Cortex of kidney (tissue), 1 donor: ENCODE measurements at places on chromosomes 1 and 21.

- DNase-seq = no peak
These were observed 13.1 kb downstream of the TXNIP start for GRCh38 chr1:145983206-145983675.

DNA sequence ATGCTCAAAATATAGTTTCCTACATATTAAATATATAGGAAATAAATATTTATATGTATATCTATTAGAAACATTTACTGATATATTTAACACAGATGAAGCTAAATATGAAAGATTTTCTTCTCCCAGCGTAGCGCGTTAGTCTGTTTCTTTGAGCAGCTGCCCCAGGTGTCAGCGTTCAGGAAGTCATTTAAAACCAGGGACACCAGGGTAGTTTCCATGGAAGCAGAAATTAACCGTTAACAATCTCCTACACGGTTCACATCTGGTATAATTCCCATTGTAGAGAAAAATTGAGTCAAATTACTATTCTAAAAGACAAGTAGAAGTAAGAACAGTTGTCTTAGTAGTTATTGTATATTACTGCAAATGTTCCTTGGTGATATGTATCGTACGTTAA is 1443.7 kb downstream of the MRPL39 start:
- DNase-seq = no peak

- no peak for DNase-seq
These were observed 39.3 kb upstream of the TSPEAR start for GRCh38 chr21:44750675-44751025.

- no peak for DNase-seq
These were observed 55.4 kb downstream of the ARHGEF10L start for GRCh38 chr1:17594690-17595601.

DNA sequence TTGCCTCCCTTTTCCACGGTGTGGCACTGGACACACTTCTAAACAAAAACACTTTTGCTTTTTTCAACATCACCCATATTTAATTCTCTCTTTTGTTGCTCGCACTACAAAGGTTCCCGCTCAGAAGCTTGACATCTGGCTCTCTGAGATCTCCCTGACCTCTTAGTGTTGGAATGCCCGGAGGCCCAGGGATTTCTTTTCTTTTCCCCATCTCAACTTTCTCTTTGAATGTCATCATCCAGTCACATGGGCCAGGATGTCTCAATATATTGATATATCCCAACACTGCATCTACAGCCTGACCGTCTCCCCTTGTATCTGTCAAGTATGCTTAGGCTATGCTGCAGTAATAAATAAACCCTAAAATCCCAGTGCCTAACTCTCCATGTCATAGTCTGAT is 54.3 kb upstream of the DESI2 start:
- DNase-seq = no peak

DNA sequence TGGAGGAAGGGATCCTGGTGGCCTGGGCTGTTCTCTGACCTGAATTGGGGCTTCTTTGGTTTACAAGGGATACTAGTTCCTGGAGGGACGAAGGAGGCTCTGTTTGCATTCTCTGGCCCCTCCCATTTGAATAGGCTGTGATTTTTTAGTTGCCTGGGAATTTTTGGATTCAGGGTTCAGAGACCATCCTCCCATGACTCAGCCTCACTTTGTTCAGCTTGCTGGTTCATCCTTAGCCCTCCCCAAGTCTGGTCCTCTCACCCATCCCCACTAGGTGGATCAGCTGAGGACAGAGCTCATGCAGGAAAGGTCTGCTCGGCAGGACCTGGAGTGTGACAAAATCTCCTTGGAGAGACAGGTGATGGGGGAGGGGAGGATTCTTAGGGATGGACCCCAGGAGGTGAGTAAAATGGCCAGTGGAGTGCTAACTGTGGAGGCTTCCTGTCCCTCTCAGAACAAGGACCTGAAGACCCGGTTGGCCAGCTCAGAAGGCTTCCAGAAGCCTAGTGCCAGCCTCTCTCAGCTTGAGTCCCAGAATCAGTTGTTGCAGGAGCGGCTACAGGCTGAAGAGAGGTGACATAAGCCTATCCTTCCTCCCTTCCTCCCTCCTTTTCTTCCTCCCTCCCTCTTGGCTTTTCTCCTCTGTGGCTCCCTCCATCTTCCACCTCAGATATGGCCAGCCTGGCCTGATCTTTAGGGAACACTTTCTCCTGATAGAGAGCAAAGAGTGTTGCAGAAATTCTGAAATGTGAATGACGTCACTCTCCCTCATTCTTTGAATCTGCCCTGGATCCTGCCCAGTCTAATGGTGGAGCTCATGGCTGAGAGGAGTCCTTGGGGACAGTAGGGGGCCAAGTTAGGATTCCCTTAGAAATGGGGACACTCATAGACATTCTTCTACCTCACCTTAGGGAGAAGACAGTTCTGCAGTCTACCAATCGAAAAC is 4.5 kb upstream of the TUFT1 start:
- no peak for DNase-seq

GRCh38 chr1:235885655-235886262 is 19.1 kb upstream of the LYST start:
- no peak for DNase-seq

DNA sequence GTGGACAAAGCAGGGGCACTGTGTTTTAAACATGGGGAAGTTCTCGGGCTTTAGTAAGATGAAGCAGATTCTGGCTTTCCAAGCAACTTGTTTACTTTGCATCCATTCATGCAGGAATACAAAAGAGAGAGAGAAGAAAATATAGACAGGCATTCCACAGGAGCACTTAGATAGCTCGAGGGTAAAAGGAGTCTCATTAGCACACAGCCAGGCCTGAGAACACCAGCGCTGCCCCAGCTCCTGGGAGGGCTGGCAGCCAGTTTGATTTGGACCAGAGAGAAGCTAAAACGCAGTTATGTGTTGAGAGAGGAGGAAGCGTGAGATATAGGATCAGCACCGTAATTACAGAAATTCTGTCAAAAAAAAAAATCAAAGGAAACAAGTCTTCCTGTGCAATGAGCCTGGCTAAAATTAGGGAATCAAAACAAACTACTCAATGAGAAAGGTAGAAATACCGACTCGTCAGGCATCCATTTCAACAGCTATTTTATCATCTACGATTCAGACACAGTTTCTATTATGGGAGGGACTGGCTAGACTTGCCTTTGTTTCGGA is 68.2 kb downstream of the CLSTN1 start:
- DNase-seq = no peak

DNA sequence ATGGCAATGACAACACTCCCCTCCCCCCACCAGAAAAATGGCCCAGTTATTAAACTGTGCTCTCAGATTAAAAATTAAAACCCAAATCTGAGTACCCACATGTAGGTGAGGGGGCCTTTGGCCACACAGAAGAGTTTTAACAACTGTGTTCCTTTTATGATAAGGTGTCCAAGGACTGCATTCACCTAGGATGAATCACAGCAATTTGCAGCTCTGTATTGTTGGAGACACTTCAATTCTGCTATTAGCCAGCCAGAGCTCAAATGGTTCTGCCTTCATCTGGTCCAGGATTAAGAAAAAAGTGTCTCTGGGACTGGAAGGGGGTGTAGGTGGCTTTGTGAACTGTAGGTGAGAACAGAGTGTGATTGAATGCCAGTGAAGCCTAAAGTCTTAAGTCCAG is 43.3 kb upstream of the DIRAS3 start:
- DNase-seq = no peak

DNA sequence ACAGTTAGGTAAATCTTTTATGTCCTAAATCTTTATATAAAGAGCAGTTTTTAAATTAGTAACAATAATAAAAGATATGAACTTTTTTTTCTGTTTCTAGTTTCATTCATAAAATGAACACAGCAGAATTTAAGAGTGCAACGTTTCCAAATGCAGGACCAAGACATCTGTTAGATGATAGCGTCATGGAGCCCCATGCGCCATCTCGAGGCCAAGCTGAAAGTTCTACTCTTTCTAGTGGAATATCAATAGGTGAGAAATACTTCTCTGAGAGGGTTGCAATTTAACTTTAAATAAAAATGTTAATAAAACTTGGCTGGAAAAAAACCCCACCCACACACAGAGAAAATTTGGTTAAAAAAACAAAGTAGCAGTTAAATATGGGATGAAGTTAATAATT is 15.0 kb upstream of the ANGPTL1 start:
- DNase-seq = no peak

DNA sequence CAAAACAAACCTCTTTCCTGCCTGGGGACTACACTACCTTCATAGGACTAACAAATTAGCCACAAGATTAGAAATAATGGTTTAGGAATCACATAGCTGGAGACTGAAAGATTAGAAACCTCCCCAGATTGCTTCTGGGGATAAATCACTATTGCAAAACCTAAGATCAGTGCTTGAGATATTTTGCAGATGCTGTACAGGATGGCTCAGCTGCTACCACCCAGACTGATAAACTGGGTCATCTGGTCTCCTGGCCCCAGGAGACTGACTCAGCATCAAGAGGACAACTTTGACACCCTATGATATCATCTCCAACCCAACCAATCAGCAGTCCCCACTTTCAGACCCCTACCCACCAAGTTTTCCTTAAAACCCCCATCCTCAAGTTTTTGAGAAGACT is 137.0 kb downstream of the LRRC53 start:
- DNase-seq = no peak

- no peak for DNase-seq
These were observed 3.1 kb downstream of the SLC41A1 start for GRCh38 chr1:205809942-205810345.

DNA sequence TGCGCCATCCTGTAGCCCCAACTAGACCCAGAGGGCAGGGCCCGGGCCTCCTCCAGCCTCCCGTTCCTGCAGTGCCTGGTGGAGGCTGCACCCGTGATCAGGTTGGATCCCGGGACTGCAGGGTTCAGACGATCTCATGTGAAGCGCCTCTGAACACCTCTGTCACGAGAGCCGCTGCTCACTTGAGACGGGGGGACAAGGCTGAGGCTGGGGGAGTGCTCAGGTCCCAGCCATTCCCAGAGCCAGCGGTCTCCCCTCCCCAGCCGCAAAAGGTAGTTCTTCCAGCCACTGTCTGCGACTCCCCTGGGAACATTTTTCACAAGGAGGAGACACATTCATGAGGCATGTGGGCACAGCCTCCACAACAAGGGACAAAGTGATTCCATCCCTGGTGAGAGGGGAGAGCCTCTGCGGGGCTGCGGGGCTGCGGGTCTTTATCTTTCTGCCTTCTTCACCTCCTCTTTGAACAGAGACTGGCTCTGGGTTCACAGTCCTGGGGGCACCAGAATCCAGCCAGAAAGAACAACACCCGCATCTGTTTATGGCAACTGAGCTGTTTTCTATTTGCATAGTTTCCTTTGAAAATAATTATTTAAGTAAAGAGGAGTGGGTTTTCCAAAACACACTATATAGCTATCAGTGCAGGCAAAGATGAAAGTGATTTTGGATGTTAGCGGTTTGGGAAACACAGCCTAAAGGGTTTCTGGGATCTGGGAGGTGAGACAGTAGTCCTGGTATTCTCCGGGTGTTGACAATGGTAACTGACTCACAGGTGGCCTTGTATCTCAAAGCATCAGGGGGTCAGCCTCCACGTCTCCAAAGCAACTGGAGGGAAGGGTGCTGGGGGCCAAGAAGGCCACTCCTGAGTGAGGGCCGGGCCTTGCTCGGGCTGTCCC is 13.0 kb upstream of the LDLRAP1 start:
- no peak for DNase-seq

DNA sequence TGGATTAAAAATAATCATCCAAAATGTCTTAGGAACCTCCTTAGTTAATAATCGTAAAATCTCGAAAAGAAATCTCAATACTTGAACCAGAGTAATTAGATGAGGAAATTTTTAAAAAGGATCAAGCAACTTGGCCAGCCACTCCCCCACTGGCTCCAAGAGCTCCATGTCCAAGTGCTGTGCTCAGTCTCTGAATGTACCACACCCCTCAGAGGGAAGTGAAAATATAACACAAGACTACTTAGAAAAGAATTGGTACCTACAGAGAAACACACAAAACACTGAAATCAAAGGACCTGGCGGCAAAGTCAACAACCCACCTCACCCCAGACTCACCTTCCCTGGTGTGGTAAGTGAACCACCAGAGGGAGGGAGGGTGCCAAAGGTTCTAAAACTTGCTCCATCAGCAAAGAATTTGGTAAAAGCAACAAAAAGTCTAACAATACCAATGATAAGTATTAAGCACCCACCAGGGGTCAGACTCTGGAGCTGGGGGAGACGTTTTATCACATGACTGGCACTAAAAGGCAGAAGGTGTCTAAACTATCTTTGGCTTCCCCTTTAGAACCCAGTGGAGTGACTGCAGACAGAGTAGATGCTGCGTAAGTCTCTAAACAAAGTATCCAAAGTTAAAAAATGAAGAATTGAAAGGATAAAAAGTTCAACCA is 14.0 kb downstream of the LBR start:
- DNase-seq = no peak

DNA sequence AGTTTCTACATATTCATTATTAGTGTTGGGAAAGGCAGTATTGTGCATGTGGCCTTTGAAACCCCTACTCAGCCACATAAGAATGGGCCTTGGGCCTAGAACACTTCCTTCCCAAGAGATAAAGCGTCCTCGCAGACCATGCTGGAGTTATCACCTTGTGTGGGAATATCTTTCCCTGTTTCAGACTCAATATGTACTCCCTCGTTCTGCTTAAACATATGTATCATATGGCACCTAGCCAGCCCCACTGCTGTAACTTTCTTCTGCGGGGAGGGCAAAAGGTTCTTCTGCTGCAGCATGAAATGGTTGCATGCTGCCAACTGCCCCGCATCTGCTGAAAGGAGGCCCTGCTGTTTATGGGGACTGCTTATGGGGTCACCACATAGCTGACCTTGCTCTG is 92.0 kb downstream of the CRB1 start:
- DNase-seq = no peak

- no peak for DNase-seq
These were observed 27.8 kb downstream of the AVPR1B start for GRCh38 chr1:206089341-206089740.

- DNase-seq = no peak
These were observed 45.5 kb downstream of the PRDM15 start for GRCh38 chr21:41833497-41834115.
